ENCODE measurements at places on chromosomes 11 and 22. TPM values are rescaled to one million over a fixed set of nuclear protein-coding genes. Genes with fewer than 3 reads are reported as not detected.
A peak's percentile ranks its signal among the peaks of the same experiment; 100 is the strongest.

- H3K27me3 ChIP-seq: no peaks in the 10 kb centered on the region
- H3K4me3 ChIP-seq: no peak overlapping the region
- H3K27ac ChIP-seq: no peak overlapping the region
- H3K4me1 ChIP-seq: no peaks in the 10 kb centered on the region
- no peak for DNase-seq
These were observed 883 bp upstream of the VPREB3 start for GRCh38 chr22:23754980-23755636.

DNA sequence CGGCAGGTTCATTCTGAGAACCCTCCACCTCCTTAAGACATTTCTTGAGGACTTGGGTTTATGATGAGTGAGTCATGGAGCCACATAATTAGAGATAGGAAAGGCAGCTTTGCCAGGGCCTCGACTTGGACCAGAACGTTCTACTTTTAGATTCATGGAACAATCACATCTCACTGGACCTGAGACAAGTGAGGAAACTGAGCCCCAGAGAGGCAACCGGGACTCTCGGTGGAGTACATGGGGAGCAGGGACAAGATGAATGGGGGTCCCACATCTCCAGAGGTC lies 59.5 kb downstream of the LINC01488 start:
- H3K27ac ChIP-seq: peak overlapping the region; percentile 90
- H3K36me3 ChIP-seq: no peaks in the 10 kb centered on the region
- no peak for DNase-seq
- H3K27me3 ChIP-seq: no peaks in the 10 kb centered on the region
- peaks cover 42% of the 10 kb centered on the region for H3K4me1 ChIP-seq
- H3K4me3 ChIP-seq: no peak overlapping the region

- H3K4me1 ChIP-seq: no peaks in the 10 kb centered on the region
- no peak overlapping the region for H3K4me3 ChIP-seq
- H3K27me3 ChIP-seq: no peaks in the 10 kb centered on the region
- DNase-seq: no peak
- no peak overlapping the region for H3K27ac ChIP-seq
These were observed 31.5 kb upstream of the RAB38 start for GRCh38 chr11:88206751-88207150.

DNA sequence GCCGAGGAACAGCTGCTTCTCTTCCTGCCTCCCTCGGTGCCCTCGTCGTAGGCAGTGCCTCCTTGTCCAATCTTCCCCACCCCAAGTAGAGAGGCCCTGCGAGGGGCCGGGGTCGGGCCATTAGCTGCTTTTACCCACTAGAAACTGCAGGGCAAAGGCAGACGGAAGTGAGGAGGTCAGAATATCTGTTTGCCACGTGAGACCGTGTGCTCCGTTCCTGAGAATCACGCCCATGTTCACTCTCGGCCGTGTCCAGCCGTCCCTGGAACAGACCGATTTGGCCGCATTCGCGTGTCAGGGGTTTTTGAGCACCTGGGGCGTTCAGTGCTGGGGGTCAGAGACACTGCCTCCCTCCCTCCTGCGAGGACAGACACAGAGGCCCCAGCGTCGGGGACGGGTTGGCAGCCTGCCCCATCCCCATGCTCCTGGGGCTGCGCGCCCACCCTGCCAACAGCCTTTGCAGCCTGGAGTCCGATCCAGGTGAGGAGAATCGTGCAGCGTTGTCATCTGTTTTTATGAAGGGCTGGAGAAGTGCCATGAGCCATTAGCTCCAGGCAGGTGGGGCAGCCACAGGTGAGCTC lies 982.2 kb downstream of the BRD1 start:
- H3K4me1 ChIP-seq: no peaks in the 10 kb centered on the region
- no peak overlapping the region for H3K27ac ChIP-seq
- H3K36me3 ChIP-seq: no peaks in the 10 kb centered on the region
- H3K4me3 ChIP-seq: no peak overlapping the region
- DNase-seq: no peak
- no peaks in the 10 kb centered on the region for H3K27me3 ChIP-seq

DNA sequence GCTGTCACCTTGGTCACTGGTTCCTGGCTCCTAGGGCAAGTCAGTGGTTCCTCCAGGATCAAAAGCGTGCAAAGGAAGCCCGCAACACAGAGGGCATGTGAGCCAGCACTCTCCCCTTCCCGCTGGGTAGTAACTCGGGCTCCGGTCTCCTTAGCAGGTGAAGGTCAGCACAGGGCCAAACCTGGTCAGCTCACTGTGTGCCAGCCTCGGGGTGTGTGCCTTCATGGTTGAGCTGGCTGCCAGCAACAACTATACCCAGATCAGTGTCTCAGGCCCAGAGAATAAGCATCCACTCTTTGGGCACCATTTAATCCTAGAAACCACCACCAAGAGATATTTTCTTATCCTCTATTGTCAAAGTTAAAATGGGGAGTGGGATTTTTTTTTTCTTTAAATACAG lies 16.1 kb upstream of the CCDC86 start:
- no peaks in the 10 kb centered on the region for H3K36me3 ChIP-seq
- no peaks in the 10 kb centered on the region for H3K27me3 ChIP-seq
- DNase-seq: no peak
- H3K27ac ChIP-seq: no peak overlapping the region
- H3K4me1 ChIP-seq: no peaks in the 10 kb centered on the region
- no peak overlapping the region for H3K4me3 ChIP-seq

Gene MS4A15
- total RNA-seq: not detected

Gene MPPED1
- total RNA-seq: 0.65 TPM

GRCh38 chr22:23837496-23837859 lies 1.3 kb downstream of the DERL3 start:
- DNase-seq: no peak
- H3K27ac ChIP-seq: no peak overlapping the region
- H3K36me3 ChIP-seq: peaks cover 20% of the 10 kb centered on the region
- no peaks in the 10 kb centered on the region for H3K27me3 ChIP-seq
- no peak overlapping the region for H3K4me3 ChIP-seq

Gene MS4A5
- total RNA-seq: not detected

DNA sequence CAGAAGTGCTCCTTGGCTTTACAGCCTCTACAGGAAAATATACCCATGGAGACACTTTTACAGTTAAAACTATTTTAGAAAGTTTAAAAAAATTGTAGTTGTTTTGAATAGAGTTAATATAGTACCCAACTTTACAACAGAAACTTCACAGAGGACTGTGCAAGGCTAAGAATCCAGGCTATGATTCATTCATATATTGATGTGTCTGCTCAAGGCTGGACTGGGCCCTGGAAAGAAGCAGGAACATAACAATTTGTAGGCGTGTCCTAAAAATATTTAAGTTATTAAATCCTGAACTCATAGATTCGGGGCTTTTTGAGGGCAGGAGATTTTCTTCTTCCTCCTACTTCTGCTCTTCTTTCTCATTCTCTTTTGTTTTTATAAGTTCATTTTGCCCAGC lies 291.5 kb upstream of the CCDC179 start:
- no peaks in the 10 kb centered on the region for H3K27me3 ChIP-seq
- H3K4me3 ChIP-seq: no peak overlapping the region
- no peaks in the 10 kb centered on the region for H3K4me1 ChIP-seq
- no peaks in the 10 kb centered on the region for H3K36me3 ChIP-seq
- no peak for DNase-seq

DNA sequence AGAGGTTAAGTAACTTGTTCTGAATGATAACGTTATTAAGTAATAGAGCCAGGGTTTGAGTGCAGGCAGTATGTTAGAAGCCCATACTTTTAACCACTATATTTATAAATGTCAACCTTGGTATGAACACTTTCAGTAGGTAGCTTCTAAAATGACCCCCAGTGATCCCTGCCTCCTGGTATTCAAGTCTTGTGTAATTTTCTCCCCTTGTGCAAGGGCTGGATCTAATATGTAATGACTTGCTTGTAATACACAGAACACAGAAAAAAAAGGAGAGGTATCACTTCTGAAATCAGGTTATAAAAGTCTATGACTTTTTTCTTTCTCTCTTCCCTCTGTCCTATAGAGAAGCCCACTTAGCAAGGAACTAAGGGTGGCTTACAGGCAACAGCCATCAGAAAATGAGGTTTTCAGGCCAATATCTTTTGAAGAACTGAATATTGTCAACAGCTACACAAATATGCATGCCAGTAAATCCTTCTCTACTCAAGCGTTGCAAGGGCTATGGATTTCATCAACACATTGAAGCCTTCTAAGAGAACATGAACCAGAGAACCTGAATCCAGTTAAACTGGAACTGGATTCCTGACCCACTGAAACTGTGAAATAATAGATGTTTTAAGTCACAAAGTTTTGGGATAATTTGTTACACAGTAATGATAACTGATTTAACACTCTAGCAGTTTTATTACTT lies 712.3 kb downstream of the METTL15 start:
- no peak overlapping the region for H3K4me3 ChIP-seq
- no peaks in the 10 kb centered on the region for H3K27me3 ChIP-seq
- no peaks in the 10 kb centered on the region for H3K36me3 ChIP-seq
- H3K27ac ChIP-seq: no peak overlapping the region
- no peaks in the 10 kb centered on the region for H3K4me1 ChIP-seq

DNA sequence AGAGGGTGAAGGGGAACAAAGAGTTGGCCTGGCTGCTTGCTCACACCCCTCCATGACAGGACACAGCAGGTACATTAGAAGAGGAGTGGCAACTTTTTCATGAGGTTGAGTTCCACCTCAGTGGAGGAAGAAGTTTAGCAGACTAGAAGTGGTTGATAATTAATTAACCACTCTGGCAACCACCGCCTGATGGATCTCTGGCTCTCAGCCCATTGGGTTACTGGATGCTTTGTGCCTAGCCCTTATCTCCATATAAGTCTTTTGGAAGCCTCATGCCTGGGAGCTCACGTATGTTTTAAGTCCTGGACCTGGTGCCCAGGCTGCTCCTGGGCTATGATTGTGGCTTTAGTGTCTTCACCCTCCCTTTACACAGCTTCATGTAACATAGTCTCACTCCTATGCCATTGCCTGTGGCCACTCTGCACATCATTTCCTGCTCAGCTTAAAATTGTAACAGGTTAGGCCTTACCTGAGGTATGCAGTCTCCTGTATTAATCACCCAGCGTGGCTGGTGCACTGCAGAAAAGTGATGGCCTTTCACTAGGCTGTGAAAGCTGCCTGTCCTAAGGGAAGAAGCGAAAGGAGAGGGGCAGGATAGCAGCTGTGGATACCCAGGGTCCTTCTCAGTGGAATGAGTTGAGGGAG lies 72.7 kb upstream of the CRTAM start:
- H3K4me1 ChIP-seq: no peaks in the 10 kb centered on the region
- H3K27ac ChIP-seq: no peak overlapping the region
- no peaks in the 10 kb centered on the region for H3K27me3 ChIP-seq
- DNase-seq: no peak
- no peaks in the 10 kb centered on the region for H3K36me3 ChIP-seq

- no peaks in the 10 kb centered on the region for H3K27me3 ChIP-seq
- H3K4me3 ChIP-seq: no peak overlapping the region
- H3K27ac ChIP-seq: no peak overlapping the region
- no peaks in the 10 kb centered on the region for H3K4me1 ChIP-seq
- DNase-seq: no peak
These were observed 45.1 kb downstream of the ST14 start for GRCh38 chr11:130204703-130205095.

DNA sequence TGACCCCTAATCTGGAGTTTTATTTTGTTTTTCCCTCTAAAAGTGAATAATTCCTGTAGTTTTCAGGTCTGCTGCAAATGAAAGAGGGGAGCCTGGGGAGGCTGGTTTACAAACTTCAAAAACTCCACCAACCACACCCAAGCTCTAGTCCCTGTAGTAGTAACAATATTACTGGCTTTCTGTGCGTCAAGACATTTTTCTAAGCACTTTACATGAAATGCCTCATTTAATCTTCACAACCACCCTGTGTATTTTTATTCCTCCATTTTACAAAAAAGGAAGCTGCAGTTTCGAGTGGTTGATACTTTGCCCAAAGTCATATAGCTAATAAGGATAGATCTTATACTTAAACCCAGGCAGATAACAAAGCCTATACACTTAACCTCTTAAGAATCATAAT lies 23.5 kb downstream of the CTNND1 start:
- H3K4me3 ChIP-seq: no peak overlapping the region
- H3K4me1 ChIP-seq: peaks cover 34% of the 10 kb centered on the region
- no peak overlapping the region for H3K27ac ChIP-seq
- no peaks in the 10 kb centered on the region for H3K27me3 ChIP-seq
- H3K36me3 ChIP-seq: peaks cover 4% of the 10 kb centered on the region

DNA sequence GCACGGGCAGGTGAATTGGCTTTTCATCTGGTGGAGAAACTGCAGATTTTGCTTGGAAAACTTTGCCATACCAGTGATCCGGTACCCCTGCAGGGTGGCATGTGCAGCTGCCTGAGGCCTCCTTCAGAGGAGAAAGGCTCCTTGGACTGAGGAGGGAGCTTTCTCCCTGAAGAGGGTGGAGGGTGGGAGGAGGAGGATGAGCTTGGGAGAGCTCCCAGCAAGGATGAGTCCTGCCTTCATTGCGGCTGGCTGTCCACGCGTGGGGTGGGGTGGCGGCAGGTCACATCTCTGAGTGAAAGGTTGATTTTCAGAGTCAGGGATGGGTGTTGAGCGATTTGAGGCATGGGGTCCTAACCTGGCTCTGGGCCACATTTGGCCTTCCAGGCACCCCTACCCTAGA lies 96.8 kb downstream of the GRAMD1B start:
- no peak for DNase-seq
- no peaks in the 10 kb centered on the region for H3K4me1 ChIP-seq
- H3K27me3 ChIP-seq: no peaks in the 10 kb centered on the region
- no peak overlapping the region for H3K4me3 ChIP-seq
- H3K36me3 ChIP-seq: no peaks in the 10 kb centered on the region
- H3K27ac ChIP-seq: no peak overlapping the region

GRCh38 chr11:114326151-114326550 lies 30.0 kb downstream of the NNMT start:
- no peak for DNase-seq
- H3K27ac ChIP-seq: no peak overlapping the region
- H3K4me1 ChIP-seq: peaks cover 2% of the 10 kb centered on the region
- no peaks in the 10 kb centered on the region for H3K27me3 ChIP-seq
- no peak overlapping the region for H3K4me3 ChIP-seq
- no peaks in the 10 kb centered on the region for H3K36me3 ChIP-seq

DNA sequence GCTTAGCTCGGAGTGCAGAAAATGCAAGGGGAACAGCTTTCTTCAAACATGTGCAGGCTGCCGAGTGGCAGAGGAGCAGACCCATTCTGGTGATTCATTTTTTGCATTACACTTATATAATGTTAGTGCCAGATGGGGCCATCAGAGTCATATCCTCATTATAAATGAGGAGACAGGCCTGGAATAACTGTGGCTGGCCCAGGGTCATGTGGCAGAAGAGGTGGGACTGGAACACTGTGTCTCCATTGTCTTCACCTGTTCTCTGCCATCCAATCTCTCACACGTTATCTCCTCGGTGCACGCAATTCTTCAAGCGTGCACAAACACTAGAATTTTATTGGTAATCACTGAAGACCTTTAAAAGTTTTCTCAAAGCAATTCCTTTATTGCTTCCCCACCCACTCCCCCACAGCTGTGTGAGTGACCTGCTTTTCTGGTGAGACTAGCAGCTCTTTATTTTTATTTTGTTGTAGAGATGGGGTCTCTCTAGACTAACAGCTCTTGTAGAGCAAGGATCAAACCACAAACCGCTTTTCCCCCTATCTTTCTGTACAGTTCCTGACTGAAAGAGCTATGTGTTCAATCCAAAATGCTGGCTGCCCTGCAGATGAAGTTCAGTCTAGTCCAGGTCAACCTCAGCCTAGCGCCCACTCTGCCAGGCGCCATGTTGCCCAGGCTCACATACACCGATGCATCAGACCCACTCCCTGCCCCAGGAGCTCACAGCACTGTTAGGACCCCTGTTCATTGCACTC lies 75.3 kb downstream of the ST3GAL4 start:
- no peak for DNase-seq
- no peaks in the 10 kb centered on the region for H3K36me3 ChIP-seq
- H3K4me1 ChIP-seq: peaks cover 17% of the 10 kb centered on the region
- H3K4me3 ChIP-seq: no peak overlapping the region
- no peak overlapping the region for H3K27ac ChIP-seq
- H3K27me3 ChIP-seq: no peaks in the 10 kb centered on the region

- H3K36me3 ChIP-seq: peaks cover 7% of the 10 kb centered on the region
- H3K4me3 ChIP-seq: no peak overlapping the region
- H3K4me1 ChIP-seq: peaks cover 5% of the 10 kb centered on the region
- DNase-seq: no peak
- no peak overlapping the region for H3K27ac ChIP-seq
These were observed 11.8 kb downstream of the IL10RA start for GRCh38 chr11:117997823-117998579.
